ENCODE measurements at places on chromosomes 5 and 9.

GRCh38 chr9:131867611-131868192 lies 127.8 kb upstream of the RAPGEF1 start:
- DNase-seq = no peak

DNA sequence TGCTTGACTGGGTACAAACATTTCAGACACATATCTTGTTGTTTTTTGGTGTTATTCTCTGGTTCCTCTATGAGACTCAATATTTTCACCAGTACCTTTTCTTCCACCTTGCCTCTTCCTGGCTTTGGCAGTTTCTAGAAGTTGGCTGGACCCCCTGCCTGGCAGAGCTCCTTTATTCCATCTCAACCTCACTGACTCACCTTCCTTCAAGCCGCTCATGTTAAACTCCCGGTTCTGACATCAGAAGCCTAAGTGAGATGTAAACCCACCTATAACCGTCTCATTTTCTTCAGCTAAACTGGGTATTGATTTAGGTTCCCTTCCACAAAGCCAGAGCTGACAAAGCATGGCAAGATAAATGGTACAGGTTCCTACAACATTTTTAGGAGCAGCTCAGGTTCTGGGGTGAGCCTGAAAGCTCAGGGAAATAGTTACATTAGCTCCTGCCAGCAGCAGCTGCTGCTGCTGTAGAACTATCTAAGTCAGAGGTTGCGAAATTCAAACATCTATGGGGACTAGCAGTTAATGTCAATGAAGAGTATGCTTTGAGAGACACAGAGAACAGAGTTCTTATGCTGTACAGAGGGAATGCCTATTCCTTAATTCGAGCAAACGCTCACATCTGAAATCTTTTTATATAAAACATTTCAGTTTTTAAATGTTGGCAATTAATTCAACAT lies 197.1 kb upstream of the NR3C1 start:
- DNase-seq = no peak

GRCh38 chr5:103623425-103623824 lies 60.8 kb upstream of the NUDT12 start:
- DNase-seq = no peak

DNA sequence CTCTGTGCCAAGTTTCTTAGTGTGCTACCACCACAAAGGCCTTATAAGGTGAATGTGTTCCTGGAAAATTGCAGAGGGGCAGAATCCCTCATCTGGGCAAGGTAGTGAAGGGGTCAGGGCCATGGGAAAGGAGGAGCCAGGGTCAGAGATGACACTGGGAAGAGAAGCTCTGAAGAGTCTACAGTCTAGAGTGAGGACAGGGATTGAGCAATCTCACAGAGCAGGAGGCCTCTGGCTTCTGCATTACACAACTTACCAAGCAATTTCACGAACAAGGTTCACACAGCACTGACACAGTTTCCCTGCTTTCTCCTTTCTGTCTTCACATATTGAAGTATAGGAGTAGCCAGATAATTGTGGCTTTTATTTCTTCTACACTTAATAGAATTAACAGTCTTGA lies 24.5 kb upstream of the IDNK start:
- DNase-seq = no peak

DNA sequence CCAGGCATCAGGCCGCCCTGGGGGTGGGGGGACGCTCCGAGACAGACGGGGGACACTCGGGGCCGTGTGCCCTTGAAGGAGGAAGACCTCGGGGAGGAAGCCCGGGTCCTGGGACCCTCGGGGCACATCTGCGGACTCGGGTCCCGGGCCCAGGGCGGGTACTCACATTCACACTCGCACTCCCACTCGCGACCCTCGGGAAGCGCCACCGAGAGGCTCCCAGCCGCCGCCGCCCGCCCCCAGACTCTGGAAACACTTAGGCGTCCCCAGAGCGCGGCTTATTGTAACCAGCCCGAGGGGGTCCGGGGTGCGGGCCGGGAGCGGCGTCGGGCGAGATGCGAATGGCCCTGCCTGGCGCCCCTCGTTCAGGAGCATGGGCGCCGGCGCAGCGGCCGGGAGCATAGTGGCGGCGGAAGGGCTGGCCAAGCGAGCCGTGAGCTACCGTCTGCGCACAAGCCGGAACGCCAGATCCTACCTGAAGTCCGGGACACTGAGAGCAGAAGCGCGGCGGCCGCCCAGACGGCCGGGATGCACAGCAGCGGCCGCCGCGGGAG lies 559 bp downstream of the ROR2 start:
- DNase-seq = peak; percentile 6

DNA sequence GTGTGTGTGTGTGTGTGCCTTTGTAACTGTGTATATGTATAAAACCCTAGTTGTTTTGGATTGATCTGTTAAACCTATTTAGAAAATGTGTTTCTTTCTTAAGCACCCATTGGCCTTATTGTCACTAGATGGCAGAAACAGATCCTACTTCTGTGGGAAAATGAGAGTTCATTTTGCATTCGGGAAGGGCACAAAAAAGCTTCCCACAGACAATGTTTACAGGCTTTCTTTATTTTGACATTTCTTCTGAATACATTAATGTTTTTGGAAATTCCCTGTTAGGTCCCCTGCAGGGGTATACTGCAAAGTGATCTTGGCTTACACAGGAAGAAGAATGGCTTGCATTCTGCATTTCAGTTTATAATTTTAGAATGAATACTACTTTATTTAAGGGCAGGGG lies 481.8 kb upstream of the ARRDC3 start:
- no peak for DNase-seq

GRCh38 chr9:2621722-2622460 lies at the start of gene VLDLR:
Gene VLDLR, plus strand, starts transcription at chr9:2621787. Its CDS starts 403 bp downstream, at chr9:2622190.
- DNase-seq = peak; percentile 58

DNA sequence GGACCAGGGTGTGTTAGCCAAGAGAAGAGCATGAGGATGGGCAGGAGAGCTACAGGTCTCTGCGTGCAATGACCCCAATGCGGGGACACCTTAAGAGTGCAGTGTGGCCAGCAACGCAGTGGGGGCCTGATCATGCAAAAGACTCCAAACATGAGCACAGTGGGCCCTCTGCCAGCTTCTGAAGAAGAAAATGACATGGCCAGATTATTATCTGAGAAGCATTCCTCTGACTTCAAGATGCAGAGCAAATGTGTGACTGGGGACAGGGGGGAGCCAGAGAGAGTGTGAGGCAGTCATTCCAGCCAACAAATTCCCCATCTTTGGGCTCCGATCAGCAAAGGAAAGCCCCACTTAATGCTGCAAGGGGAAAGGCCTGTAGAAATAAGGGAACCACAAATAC lies 229.4 kb downstream of the CDK5RAP2 start:
- DNase-seq = no peak

DNA sequence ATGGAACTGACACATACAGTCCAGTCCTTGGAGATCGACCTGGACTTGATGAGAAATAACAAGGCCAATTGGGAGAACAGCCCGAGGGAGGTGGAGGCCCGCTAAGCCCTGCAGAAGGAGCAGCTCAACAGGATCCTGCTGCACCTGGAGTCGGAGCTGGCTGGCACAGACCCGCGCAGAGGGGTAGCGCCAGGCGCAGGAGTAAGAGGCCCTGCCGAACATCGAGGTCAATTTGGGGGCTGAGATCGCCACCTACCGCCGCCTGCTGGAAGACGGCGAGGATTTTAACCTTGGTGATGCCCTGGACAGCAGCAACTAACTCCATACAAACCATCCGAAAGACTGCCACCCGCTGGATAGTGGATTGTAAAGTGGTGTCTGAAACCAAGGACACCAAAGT lies 1610.1 kb upstream of the ACO1 start:
- DNase-seq = no peak

DNA sequence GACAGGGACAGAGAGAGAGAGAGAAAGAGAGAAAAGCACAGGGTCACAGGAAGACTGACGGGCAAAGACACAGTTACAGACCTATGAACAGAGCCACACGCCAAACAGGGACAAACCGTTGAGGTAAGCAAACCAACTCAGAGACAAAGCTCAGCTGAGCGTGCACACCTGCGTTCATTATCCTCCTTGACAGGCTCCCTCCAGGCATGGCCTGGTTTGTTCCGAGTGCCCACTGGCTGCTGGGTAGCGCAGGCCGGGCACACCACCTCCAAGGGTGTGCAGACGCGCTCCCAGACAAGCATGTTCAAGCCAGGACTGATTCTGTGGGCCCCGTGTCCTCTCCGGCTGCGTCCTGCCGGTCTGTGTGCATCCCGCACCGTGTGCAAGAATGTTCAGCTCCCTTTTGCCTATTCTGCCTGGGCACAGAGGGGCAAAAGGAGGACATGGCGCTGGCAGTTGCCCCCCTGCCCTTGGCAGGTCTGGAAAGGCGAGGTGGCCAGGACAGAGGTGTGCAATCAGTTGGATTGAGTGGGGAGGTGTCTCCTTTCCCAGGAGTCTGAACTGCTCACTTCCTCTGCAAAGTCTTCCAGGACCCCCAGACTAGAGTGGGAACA lies 467 bp upstream of the SMIM32 start:
- no peak for DNase-seq

DNA sequence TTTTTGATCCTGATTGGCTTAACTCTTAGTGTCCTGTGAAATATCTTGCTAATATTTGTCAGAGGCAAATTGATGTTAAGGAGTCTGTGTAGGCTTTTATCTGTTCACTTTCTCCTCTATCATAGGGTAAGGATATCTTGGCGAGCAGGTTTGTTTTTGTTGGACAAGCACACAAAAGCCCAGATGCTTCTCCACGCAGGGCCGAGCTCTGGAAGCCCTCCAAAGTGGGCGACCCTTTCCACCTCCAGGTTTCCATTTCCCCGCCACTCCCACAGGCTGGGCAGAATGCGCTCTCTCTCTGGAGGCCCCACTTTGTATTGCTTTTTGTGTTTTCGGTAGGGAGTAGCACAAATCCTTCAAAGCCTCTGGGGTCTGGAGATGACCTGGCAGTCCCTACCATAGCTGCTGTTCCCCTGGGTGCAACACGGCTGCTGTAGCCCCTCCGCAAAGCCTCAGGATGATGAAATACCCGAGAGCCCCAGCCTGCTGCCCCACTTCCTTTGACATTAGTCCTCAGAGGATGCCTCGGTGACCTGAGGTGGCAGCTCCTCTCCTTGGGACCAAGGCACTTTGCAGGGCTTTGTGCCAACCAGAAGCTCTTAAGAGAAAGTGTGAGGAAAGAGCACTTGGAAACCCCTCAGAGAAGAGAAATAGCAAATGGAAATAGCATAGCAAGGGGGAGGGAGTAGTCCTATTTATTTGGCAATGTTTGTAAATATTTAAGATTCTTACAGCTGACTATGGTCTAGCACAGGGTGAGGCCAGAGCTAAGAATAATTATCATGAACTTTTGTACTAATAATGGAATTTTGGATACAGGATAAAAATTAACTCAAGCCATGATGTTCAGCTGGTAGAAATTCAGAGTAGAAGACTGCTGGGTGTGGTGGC lies 122.8 kb downstream of the ARHGEF28 start:
- no peak for DNase-seq

- DNase-seq = no peak
Observed at GRCh38 chr9:38342532-38342931, 50.0 kb upstream of the ALDH1B1 start.

DNA sequence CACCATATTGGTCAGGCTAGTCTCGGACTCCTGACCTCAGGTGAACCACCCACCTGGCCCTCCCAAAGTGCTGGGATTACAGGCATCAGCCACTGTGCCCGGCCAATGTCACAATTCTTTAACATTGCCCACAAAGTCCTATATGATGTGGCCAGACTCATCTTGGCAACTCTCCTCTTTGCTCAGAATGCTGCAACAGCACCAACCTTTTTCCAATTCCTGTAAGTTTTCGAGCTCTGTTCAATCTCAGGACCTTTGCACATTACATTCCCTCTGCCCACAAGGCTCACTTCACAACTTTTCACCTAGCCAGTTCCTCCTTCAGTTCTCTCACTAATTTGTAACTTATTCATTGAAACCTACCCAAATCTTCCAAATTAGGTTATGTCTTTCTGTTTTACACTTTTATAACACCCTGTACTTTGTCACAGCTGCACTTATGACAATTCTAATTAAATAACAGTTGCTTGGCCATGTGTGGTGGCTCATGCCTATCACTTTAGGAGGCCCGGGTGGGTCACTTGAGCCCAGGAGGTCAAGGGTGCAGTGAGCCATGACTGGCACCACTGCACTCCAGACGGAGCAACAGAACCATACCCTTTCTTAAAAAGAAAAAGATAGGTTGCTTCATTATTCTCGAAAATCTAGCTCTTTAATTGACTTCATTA lies 30.9 kb upstream of the GLDC start:
- DNase-seq = no peak

GRCh38 chr5:122306461-122306860 lies 5.6 kb upstream of the SNCAIP start:
- no peak for DNase-seq
